CD8-positive, alpha-beta memory T cell (primary cell): ENCODE measurements at places on chromosomes 12 and 14. TPM values are rescaled to one million over a fixed set of nuclear protein-coding genes. Genes with fewer than 3 reads are reported as not detected.

GRCh38 chr14:51168215-51168613 lies 71.8 kb upstream of the TMX1 start:
- no peak overlapping the region for H3K4me3 ChIP-seq
- no peaks in the 10 kb centered on the region for H3K36me3 ChIP-seq
- H3K4me1 ChIP-seq = no peaks in the 10 kb centered on the region

DNA sequence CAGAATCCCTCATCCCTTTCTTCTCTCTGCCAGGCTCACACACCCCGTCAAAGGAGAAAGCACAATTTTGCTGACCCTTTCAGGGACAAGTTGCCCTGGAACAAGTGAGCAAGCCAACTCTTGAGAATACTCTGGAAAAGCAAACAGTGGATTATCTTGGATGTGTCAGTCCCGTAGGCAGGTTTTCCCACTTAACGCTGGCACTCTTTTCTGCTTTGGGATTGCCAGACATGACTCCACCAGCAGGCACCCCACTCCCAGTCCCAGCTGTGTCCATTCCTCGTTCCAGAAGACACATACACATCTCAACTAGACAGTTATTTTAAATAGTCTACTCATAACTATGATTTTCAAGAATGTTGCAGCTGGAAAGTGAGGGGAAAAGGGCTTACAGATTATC lies 145.5 kb upstream of the CDKN3 start:
- H3K27ac ChIP-seq = no peak overlapping the region
- no peaks in the 10 kb centered on the region for H3K27me3 ChIP-seq
- H3K4me3 ChIP-seq = no peak overlapping the region
- H3K36me3 ChIP-seq = no peaks in the 10 kb centered on the region
- H3K4me1 ChIP-seq = no peaks in the 10 kb centered on the region

DNA sequence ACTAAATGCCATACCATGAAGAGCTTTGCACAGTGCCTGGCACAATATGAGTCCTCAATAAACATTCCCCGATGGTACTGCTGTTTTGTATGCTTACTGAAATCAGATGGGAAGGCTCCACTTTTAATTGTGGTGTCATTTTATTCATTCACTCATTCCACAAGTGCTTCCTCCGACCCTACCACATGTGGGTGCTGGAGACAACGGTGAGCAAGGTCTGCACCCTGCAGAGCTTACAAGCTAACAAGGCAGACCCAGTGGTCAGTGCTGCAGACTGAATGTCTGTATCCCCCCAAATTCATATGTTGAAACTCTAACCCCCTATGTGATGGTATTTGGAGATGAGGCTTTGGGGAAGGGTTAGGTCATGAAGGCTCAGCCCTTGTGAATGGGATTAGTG lies 48.3 kb downstream of the RFX4 start:
- no peak overlapping the region for H3K4me3 ChIP-seq
- no peak overlapping the region for H3K27ac ChIP-seq
- no peaks in the 10 kb centered on the region for H3K4me1 ChIP-seq
- no peaks in the 10 kb centered on the region for H3K27me3 ChIP-seq
- DNase-seq = no peak

Gene MLXIP
- total RNA-seq = 33.9 TPM

GRCh38 chr14:103135333-103136260 lies 12.3 kb downstream of the TNFAIP2 start:
- H3K36me3 ChIP-seq = no peaks in the 10 kb centered on the region
- no peak overlapping the region for H3K27ac ChIP-seq
- no peak overlapping the region for H3K4me3 ChIP-seq
- H3K4me1 ChIP-seq = no peaks in the 10 kb centered on the region

DNA sequence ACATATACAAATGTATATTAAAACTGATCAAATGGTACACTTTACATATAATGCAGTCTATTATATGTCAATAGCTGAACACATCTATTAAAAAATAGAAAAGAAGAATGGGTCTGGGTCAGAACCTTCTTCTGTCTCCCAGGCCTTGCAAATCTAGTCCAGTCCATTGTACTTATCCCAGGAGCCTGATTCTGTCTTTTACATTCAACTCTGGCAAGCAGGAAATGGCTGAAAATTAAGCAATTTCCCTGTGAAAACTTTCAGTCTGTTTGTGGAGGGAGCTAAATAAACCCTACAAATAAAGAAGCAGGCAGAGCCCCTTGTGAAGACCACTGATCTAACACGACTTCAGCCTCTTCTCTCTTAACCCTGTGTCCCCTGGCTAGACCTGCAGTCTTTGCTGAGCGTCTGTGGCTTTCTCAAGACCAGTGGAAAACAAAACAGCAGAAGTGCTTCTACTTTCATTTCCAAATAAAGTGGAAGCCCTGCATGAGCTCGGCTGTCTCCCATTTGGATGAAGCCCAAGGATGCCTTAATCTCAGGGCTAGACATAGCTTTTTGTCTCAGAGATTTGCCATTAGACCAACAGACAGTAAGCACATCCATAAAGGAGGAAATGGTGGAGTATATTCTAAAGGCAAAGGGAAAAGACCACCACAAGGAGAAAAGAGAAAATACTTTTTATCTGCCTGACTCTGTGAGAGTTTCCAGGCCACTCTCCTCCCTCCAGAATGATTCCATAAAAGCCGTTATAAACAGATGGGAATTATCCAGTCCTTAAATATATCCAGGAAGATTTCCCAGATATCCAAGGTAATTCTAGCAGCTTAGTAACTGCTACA lies 48.2 kb downstream of the CRACR2A start:
- no peaks in the 10 kb centered on the region for H3K36me3 ChIP-seq
- no peak overlapping the region for H3K4me3 ChIP-seq
- no peak overlapping the region for H3K27ac ChIP-seq
- DNase-seq = no peak
- H3K27me3 ChIP-seq = no peaks in the 10 kb centered on the region
- H3K4me1 ChIP-seq = no peaks in the 10 kb centered on the region
